ENCODE measurements at places on chromosomes 6 and 20.

DNA sequence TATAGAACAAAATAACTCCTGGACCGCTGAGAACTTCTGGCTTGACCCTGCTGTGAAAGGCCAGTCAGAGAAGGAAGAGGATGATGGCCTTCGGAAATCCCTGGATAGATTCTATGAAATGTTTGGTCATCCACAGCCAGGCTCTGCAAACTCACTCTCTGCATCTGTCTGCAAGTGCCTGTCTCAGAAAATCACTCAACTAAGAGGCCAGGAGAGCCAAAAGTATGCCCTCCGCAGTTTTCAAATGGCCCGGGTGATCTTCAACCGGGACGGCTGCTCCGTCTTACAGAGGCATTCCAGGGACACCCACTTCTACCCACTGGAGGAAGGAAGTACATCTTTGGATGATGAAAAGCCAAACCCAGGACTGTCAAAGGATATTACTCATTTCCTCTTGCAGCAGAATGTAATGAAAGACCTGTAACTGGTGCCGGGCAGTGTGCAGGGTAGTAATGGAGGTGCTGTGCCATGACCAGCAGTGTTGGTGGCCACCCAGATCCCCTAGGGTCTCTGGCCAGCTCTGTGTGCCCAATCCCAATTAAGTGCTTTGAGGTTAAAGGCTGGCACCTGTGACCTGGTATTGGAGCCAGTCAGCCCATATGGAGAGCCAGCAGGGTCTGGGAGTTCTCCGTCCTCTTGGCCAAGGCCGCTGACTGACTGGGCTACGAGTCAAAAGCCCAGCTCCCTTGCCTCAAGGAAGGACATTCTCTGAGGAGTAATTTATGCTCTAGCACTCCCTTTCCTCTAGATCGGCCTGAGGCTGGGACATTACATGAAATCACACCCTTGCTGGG, 87.1 kb downstream of the TRMT6 start:
- DNase-seq, result peak; percentile 49

DNA sequence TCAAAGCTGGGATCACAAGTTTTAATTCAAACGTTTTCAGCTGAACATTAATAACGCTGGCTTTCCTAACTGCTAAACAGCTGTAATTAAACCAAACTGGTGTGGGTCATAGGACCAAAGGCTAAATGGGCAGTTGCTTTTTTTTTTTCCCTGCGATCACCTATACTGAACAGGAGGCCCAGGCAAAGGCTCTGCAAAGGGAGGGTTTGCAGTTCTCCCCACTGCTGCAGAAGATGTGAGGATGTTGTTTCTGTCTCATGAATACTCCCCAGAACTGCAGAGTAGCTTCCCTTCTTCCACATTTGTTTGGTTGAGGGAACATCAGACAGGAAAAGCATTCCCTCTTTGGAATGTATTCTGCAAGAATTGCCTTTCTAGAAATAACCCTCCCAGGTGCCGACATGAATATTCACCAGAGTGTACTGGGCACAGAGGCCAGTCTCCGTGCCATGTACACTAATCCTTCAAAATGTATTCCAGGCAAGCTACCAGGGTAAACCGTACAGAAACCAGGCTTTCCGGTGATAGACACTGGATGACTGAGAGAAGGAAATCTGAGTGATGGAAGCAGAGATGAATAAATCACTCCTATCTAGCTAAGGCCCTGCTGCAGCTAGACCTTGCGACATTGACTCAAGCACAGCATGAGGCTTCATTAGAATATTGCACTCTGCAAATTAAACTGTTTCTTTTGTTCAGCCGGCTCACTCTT, 370.1 kb downstream of the BTBD9 start:
- DNase-seq, result no peak

DNA sequence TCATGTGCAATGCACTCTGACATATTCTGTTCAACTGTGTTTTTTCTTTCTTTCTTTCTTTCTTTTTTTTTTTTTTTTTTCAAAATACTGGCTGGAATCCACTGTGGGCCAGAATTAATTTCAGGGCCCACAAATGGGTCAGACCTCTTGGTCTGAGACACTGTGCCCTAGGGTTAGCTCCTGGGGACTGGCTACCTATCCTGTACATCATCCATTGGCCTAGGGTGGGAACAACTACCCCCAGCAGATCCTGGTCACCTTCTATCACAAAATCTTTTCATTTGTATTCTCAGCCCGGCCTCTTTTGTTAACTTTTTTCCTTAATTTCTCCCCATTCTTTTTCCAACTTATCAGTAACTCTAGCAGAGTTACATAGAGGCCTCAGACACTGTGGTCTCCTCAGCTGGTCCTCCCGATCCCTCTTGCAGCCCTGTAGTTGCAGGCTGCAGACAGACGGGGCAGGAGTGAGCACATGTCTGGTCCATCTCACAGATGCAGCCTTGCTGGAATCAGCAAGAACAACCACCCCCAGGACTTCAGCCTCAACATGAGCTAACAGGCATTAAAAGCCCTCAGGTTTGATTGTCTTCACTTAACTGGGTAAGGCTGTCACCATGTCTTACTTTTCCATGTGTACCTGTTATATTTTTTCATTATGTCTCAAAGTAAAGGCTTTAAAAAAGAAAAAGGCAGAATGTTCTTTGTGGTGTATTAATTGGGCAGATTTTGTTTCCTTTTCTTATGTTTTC, 41.3 kb downstream of the TXLNB start:
- peak; percentile 47 for DNase-seq

- no peak for DNase-seq
Measured at GRCh38 chr6:50843842-50844241, 25.2 kb downstream of the TFAP2B start.

GRCh38 chr20:47886454-47887041, 101.3 kb upstream of the SULF2 start:
- DNase-seq, result no peak

DNA sequence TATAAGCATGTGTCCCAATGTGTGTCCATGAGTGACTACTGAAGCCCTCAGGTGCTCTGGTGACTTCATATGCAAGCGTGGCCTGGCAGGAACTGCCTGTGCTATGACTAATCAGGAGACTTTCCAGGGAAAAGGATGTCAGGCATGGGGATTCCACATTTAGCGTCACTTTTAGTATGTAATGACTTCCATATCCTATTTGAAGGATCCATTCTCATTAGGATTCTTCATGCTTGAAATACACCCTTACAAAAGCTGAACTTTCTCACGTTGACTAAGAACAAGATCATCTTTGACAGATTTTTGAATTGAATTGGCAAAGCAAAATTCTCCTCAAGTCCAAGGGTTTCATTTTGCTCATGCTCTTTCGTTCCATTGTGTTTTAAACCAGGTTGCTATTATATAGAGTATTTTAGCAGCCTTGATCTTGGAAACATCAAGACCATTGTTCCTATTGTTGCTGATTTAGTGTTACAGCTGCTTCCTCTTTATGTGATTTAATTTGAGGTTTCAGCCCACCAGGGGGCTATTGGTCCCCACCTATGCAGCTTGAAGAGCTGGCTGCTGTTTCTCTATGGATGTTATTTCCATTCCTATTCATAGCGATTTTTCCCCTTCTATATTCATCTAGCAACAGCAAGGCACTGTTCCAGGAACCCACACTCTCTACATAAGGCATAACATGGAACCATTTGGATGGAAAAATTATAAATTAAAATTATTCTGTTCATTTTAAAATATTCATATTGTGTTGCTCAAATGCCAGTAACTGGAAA, 418.6 kb downstream of the CDKAL1 start:
- DNase-seq, result peak; percentile 77

DNA sequence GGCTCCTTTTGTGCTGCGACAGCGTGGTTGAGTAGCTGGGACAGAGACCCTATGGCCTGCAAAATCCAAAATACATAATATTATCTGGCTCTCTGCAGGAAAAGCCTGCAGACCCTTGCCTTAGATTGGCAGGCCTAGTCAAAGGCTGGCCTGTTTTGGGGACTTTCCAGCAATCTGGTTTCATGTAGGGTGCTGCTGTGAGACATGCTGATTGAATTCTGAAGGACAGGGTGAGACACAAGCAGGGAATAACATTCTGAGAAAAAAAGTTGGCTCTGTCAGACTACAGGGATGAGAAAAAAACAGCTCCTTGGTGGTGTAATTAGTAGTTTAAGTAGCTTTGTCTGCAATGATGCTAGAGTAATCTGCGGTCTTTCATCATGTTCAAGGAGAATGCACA, 402.7 kb upstream of the AGPAT4 start:
- no peak for DNase-seq

Measured in astrocyte of the spinal cord (primary cell).